Effector CD8-positive, alpha-beta T cell (primary cell): ENCODE measurements at places on chromosomes 6 and 20.

- DNase-seq: no peak
Observed at GRCh38 chr6:63643862-63644261, 8.3 kb downstream of the PHF3 start.

GRCh38 chr6:5532941-5533340 lies 271.6 kb downstream of the FARS2 start:
- DNase-seq: no peak

DNA sequence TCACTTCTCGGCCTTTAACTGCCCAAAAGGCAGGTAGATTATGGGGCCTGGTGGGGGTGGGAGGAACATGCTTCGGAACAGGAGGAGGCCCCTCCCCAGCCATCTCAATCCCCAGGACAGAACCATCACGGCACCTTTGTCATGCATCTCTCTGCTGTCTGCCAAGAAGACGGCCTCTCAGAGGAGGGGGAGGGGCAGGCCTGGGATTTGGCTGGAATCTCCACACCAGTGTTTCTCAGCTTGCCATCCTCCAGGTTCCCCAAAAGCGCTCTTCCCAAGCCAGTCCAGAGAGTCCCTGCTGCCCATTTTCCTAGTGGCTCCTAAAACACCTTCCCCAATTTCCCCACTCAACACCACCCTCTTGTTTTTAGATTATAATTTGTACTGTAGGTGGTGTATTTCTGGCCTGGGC lies 2.5 kb upstream of the POU5F1 start:
- no peak for DNase-seq

- DNase-seq: peak; percentile 15
Observed at GRCh38 chr6:37648465-37649330, 49.0 kb downstream of the MDGA1 start.

GRCh38 chr6:1144842-1145767 lies 166.8 kb upstream of the FOXQ1 start:
- DNase-seq: no peak

GRCh38 chr6:167349631-167350274 lies 24.9 kb downstream of the TTLL2 start:
- no peak for DNase-seq

DNA sequence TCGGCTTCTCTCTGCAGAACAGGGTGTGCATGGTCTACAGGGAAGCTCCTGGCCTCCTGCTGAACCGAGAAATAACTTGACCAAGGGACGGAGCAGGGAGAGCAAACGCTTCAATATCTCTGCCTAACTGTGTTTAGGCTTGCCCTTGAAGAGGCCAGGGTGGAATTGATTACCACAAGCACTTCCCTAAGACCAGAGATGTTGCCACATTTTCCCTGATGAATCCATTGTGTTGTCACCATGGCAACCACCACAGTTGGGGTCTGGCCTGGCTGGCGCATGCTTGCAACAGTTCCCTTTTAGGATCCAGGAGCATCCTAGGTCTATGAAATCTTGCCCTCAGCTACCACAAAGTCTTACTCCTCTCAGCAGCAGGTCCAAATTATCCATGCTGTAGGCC lies 213.5 kb upstream of the SULF2 start:
- DNase-seq: no peak

DNA sequence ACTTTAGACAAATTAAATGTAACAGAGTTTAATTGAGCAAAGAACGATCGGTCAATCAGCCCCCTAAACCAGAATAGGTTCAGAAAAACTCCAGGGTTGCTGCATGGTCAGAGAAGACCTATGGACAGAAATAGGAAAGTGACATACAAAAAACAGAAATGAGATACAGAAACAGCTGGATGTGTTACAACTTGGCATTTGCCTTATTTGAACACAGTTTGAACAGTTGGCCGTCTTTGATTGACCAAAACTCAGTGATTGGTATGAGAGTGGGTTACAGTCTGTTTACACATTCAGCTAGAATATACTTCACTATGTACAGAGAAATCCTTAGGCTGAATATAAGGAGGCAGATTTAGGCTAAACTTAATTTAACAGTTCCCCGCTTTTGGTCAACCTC lies 19.9 kb downstream of the SRSF6 start:
- no peak for DNase-seq

DNA sequence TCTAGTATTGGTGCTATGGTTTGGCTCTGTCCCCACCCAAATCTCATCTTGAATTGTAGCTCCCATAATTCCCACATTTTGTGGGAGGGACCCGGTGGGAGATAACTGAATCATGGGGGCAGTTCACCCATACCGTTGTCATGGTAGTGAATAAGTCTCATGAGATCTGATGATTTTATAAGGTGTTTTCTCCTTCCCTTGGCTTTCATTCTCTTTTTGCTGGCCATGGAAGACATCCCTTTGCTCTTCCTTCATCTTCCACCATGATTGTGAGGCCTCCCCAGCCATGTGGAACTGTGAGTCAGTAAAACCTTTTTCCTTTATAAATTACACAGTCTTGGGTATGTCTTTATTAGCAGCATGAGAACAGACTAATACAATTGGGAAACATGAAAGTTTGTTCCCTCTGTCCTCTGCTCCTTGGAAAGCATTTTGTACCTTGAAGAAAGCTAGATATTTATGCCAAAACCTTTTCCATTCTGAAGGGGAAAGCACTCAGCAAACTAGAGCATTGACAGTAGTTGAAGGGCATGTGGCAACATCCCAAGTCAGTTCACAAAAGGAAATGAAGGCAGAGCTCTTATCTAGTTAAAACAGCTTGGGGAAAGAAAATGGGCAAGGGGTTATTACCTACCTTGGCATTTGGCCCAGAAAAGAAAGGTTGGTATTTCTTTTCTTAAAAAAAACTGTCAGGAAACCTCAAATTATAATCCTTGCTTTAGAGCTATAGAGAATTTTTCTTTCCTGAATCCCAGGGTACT lies 10.7 kb upstream of the TNFAIP3 start:
- no peak for DNase-seq

GRCh38 chr6:79874531-79875134 lies 72.7 kb downstream of the ELOVL4 start:
- no peak for DNase-seq

DNA sequence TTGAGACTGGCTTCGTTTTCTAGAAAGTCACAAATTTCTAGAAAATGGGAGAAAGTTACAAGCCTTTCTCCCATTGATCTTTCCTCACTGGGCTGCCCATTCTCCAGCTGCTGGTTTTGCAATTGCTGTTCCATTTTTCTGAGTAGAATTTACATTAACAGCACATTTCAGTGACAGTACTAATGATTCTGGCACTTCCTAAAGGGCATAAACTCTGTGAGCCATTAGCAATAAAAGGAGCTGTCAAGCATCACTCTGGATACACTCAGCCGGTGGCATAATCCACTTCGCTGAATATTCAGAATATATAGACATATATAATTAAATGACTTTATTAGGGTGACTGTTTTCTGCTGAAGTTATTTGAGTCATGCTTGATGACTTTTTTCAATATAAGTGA lies 6.7 kb upstream of the SSTR4 start:
- no peak for DNase-seq

- DNase-seq: no peak
Observed at GRCh38 chr20:9600562-9600961, 86.2 kb downstream of the LAMP5 start.

GRCh38 chr20:53503517-53503919 lies 90.1 kb downstream of the ZNF217 start:
- no peak for DNase-seq

DNA sequence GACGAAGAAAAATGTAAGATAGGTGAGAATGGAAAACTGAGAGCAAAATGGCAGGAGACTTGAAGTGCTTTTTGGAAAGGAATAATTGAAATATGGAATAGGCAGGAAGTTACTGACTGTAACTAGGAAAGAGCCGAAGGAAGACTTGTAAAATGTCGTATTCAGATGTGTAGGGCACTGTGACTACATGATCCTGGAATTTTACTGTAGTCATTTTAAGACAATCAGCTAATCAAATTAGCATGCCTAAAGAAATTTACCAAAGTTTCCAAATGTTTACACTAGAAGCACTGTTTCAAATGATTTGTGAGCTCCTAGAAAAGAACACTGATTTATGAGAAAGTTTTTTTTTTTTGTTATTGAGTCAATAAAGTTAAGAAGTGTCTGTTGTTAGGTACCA lies 21.2 kb upstream of the ADIG start:
- no peak for DNase-seq

GRCh38 chr6:42226161-42226611 lies 8.5 kb upstream of the MRPS10 start:
- no peak for DNase-seq

DNA sequence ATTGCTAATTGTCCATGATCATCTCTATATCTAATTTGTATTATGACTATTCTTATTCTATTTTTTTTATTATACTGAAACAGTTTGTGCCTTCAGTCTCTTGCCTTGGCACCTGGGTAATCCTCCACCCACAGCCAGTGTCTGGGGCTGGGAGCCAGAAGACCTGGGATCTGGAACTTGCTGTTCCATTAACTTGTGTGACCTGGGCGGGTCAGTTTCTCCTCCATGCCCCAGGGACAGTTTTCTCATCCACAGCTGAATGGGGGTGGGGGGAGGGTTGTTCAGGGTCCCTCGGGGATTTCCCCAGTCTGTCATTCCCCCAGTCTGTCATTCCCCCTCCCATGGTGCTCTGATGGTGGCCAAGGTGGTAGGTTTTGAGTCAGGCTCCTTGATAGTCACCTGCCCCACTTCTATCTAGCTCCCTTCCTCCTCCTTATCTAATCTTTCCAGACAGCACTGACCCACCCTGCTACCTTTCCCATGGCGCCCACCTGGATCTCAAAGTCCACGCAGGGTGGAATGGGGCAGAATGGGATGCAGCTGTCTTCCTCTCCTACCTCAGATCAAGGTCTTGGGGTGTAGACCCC lies 10.9 kb downstream of the ITPR3 start:
- DNase-seq: no peak

- DNase-seq: no peak
Observed at GRCh38 chr20:61307686-61308476, 55.8 kb downstream of the CDH4 start.
